ENCODE measurements at places on chromosomes 16 and 17.

GRCh38 chr17:8994319-8994718 lies 27.0 kb upstream of the NTN1 start:
- peak; percentile 85 for DNase-seq

DNA sequence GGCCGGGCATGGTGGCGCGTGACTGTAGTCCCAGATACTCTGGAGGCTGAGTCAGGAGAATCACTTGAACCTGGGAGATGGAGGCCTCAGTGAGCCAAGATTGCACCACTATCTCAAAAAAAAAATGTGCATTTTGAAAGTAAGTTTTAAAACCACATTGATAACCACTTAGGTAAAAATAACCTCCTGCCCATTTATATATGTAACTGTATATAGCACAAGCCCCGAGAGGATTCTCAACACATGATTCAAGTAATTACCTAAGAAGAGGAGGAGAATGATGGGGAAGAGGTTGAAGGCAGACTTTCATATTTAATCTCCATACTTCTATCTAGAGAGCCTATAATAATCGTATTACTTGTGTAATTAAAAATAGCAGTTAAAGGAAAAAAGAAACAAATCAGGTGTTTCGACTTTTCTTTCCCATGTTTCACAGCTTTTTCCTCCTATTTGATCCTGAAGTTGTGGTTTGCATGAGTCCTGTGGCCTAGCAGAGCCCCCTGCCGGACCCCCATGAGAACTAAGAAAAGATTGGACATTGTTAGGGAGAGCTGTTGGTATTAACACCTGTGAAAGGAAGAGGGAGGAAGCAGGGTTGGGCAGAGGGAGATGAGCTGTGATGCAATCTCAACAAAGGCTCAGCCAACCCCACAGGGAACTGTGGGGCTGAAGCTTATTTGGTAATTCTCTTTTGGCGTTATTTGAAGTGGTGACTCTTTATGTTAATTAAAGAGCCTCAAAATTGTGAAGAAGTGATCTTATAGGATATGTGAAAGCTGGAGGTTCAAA lies 22.1 kb downstream of the PMFBP1 start:
- no peak for DNase-seq

DNA sequence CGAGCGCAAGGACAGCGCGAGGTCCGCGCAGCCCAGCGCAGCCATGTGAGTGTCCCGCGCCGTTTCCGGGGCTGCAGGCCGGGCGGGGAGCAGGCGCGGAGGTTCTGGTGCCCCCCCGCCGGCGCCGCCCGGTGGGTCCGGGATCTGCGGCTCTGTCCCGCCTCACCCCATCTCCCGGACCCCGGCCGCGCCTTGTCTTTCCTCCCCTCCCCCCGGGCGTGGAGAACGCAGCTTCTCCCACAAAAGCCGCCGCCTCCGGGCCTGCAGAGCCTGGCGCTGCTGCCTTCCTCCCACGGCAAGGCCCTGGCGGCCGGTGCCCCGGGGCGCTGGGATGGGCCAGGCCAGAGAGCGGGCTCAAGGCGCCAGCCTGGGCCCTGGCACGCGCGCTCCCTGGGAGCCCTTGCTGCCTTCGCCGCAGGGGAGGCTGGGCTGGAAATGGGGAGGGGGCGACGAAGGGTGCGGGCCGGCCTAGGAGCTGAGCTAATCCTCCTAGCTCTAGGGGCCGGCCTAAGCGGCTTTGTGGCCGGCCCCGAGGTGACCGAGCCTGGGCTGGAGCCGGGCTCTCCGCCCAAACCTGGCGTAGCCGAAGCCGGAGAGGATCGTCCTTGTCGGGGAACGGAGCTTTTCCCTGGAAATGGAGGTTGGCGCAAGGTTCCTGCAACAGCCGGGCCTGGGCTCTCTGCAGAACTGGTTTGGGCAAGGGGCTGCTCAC lies 397 bp downstream of the RIPOR1 start:
- DNase-seq: peak; percentile 50

- DNase-seq: no peak
Observed at GRCh38 chr17:48745381-48746275, 17.1 kb upstream of the HOXB13 start.

DNA sequence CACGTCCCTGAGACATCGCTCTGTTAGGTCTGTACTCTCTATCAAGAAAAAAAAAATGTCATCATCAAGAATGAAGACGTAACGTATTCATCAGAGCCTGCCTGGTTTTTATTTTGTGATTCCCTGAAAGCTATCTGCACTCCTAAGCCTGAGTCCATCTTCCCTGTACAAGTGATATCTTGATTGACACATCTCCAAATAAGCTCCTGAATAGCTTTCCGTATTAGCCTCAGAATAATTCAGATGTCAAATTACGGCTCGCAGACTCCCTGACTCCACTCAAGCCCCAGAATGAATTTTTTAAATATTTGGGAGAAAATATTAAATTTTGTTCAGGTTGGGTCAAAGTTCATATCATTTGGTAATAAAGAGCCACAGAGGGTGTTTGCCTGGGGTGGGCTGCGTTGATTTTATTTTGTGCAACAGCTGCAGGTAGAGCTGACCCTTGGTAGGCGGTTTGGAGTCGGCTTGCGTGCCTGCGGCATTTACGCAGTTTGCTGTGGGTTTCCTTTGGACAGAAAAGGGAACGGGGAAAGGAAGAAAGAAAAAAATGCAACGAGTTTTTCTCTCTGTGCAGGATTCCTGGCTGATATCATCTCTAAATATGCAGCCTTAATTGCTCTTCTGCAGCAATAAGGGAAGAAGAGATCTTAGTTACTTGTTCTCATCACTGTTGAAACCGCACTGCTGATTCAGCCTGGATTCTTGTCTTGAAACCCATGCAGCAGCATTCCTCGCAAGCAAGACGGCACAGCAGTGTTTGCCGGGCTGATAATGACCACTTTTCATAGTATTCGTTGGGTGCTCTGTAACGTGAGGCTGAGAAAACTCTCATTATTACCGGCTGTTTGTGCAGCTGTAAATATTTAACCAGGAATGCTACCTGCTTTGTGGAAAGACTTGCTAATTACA lies 114.7 kb downstream of the IRX3 start:
- no peak for DNase-seq

All from stimulated activated naive CD8-positive, alpha-beta T cell treated with anti-CD3 and anti-CD28 coated beads, Interleukin-15, Interleukin-2, amounts not matched to agents 100 U/mL and 50 U/mL, for 24 hours (primary cell).